HEK293T (cell line): ENCODE measurements at places on chromosomes 7 and 10.

GRCh38 chr7:1961701-1962276, 271.0 kb downstream of the MAD1L1 start:
- no peak for DNase-seq

- peak; percentile 75 for DNase-seq
Observed at GRCh38 chr7:139035586-139036353, at the start of gene ZC3HAV1L. Gene ZC3HAV1L, minus strand, starts transcription at chr7:139036042. Its CDS starts 25 bp downstream, at chr7:139036017.

- DNase-seq: no peak
Observed at GRCh38 chr7:135925210-135925609, 51.9 kb downstream of the MTPN start.

GRCh38 chr10:4538016-4538415, 288.0 kb upstream of the AKR1E2 start:
- no peak for DNase-seq

DNA sequence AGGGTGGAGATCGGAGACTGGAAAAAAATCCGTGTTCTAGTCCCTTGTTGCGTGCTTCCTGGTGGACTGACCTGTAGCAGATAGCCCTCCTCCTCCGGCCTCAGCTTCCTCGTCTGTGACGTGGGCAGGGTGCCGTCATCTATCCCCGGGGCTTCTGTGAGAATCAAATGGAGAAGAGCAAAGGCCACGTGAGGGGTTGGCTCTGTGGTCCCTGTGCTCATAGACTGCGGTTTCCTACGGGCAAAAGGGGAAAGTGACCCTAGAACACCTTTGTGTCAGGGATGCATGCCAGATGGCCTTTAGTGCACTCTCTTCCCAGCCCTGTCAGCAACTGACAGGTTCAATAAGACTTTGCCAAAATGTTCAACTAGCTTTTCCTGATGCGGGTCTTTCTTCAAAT, 33.7 kb downstream of the GRK5 start:
- no peak for DNase-seq

DNA sequence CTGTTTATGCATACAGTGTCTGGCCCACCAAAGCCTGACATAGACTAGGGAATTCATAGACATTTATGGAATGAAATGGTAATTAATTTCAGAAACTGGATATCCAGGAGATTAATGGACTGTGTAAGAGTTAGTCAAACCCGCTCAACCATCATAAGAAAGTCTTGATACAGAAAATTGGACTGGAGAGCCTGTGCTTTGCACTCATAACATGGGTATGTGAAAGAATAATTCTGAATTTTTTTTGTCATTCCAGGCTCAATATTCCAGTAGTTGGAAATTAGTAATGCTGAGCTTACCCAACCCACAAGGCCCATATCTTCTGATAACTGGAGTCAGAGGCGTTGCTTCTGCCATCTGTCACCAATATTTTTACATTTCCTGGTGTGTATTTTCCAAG, 799.7 kb upstream of the IGFBP3 start:
- no peak for DNase-seq

GRCh38 chr7:77253151-77253550, 53.5 kb upstream of the FGL2 start:
- DNase-seq: no peak

DNA sequence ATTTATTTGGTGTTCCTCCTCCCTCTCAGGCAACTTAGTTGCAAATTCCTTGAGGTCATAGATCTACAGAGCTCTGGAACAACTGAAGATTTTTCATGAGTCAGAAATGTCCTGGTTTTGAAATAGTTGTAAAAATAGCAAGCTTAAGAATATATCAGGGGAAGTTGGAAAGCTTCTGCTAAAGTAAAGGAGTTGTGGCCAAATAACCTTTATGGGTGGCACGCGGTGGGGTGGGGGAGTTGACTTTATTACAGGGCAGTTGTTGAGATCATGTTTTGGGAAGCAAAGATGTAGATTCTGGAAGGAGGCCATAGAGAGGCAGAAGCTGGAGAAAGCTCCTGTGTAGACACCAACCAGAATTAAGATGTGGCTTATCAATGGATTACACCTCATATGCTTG, 326.0 kb upstream of the MTPN start:
- DNase-seq: no peak

- DNase-seq: no peak
Observed at GRCh38 chr10:132698211-132698751, 87.7 kb downstream of the NKX6-2 start.

DNA sequence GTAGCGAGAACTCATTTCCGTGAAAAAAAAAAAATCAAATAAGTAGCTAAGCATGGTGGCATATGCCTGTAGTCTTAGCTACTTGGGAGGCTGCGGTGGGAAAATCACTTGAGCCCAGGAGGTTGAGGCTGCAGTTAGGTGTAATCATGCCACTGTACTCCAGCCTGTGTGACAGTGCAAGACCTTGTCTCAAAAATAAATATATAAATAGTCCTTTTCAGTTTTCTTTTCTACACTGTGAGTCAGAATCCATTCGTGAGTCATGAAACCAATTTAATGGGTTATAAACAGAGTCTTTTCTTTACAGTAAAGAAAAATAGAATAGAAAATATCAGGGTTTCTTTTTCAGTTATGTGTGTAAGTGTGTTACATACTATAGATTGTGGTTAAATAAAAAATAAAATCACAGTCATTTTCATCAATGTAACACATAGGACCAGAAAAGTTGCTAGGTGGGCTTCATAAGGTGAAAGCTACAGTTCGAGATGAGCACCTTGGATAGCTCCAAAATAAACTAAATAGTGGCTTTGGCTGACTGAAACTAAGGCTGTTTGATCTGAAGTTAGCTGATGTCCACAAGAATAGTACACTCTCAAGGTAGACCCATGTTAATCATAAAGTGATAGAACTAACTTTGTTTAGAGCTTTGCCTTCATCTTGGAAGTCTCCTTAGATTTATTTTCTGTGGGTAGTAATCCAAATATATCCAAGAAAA, 781.1 kb downstream of the GATA3 start:
- DNase-seq: no peak

DNA sequence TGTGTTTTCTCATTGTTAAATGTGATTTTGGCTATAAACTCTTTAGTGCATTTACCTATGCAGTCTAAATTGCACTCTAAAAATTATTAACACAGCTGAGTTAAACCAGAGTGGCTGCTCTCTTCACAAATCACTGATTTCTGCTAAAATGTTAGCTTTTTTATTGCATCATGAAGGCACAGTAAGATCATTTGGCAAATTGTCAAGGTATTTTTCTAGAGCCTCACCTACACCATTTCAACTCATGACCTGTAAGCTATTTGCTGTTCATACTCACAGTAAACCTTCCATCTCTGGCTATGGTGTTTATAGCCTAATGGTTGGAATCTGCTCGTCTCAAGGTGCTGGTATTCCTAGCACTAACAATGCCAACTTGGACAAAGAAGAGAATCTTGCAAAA, 25.7 kb downstream of the NDUFB2 start:
- no peak for DNase-seq

- DNase-seq: no peak
Observed at GRCh38 chr7:149253665-149254064, 8.3 kb upstream of the ZNF783 start.

DNA sequence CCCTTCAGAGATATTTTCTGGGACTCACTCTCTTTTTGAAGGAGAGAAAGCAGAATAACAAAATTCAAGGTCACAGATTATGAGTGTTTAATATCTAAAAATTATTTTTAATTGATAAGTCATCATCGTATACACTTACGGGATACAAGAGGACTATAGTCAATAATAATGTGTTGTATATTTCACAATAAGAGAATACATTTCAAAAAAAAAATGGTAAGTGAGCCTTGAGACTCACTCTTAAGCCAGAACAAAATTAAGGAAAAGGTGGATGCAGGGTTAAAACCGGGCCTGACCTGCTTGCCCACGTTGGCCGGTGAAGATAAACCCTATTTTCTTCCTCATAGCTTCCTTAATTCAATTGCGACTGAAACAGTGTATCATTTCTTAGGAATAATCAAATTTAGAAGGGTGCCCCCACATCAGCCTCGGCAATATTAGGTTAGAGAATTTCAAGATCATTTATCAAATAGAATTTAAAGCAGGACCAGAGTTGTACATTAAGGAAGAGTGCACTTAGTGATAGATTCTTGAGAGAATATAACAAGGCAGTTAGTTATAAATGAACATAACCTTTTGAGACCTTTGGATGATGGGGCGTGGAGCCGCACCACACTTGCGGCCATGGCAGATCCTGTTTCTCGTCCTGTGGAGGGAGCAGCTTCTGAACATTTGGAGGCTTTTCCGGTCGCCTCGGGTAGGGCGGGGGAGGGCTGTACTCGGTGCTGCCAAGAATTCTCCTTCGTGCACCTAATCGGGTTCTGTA, 321.8 kb downstream of the PAXIP1 start:
- DNase-seq: no peak
